ENCODE measurements at places on chromosomes 6 and 20. TPM values are rescaled to one million over a fixed set of nuclear protein-coding genes. Genes with fewer than 3 reads are reported as not detected.

KIF6 gene
- 1.7 TPM for polyA plus RNA-seq

DNA sequence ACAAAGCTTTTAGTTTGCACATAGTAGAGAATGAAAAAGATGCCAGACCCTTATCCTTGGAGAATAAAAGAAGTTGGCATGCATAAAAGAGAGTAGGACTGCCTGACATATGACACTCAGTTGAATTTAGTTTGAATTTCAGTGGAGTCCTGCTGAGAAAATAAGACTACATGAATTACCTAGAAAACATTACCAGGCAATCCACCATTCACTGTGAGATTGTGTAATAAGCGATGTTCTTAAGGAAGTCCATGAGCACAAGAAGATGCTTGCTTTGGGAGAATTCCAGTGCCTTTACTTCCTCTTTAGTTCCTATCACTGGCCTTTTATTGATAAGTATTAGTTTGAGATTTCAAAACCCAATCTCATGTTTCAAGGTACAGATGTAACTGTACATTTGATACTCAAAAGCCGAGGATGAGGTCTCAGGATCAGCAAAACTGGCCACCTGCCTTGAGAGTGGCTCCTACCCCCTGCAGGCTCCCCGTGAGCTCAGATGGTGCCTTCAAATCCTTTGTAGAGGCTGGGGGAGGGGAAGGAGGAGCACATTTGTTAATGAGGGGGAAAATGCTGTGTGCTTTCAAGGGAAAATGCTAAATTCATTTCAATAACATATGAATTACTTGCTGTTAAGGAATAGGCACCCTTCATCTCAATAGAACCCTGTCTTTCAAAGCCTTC lies 11.2 kb upstream of the UNC93A start:
- no peak for DNase-seq

DNA sequence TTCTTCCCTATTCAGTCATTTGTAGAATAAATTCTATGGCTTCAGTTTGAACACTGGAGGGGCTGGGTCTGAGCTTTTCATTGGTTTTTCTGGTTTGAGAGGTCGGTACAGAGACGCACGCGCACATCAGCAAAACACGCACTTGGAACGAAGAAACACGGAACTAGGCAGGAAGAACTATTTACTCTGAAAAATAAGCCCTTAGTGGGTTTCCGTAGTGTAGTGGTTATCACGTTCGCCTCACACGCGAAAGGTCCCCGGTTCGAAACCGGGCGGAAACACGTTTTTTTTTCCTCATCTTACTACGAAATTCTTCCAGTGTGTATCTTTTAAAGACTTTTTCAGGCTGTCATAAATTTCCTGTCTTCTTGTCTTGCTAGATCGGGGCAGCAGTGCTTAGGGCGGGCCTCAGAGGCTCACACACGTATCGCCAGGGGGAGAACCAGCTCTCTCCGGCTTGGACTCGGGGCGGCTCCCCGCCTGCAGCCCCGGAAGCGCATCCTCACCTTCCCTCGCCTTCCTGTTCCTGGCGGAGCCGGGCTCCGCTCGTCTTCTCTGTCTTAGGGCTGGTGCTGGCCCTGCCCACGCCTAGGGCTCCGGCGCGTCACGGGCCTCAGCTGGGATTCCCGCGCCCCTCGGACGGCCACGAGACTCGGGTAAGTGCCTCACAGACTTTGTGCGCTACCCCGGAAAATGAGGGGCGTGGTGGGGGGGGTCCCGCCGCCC lies at the start of gene HMGN4:
HMGN4 (plus strand) TSS at position 521 of the 726 bp plus-strand sequence. CDS start 6,841 bp downstream, outside the sequence.
- peak; percentile 97 for DNase-seq

GRCh38 chr6:79911992-79912391 lies 35.4 kb downstream of the ELOVL4 start:
- no peak for DNase-seq

DNA sequence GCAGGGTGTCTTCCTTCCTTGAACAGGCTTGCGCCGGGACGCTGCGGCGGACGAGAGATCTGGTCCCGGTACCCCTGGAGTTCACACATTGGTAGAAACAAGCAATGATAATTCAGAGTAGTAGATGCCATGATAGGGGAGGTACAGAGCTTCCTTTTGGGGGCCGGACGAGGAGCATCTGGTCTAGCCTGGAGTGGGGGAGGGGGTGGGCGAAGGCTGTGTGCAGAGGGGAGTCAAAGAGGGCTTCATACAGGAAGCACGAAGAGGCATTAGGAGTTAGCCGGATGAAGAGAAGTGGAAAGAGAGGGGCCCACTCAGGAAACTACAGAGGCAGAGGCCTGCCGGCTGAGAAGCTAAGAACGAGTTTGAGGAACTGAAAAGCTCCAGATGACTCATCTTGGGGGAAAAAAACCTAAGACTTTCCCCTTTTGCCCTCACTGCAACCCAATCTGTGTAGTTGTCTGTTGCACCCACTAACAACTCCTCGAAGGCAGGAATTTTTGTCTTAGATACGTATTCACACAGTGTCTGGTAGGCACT lies 611 bp downstream of the CNPY3 start:
- DNase-seq, result peak; percentile 77
